ENCODE measurements at places on chromosomes 16 and 17.

DNA sequence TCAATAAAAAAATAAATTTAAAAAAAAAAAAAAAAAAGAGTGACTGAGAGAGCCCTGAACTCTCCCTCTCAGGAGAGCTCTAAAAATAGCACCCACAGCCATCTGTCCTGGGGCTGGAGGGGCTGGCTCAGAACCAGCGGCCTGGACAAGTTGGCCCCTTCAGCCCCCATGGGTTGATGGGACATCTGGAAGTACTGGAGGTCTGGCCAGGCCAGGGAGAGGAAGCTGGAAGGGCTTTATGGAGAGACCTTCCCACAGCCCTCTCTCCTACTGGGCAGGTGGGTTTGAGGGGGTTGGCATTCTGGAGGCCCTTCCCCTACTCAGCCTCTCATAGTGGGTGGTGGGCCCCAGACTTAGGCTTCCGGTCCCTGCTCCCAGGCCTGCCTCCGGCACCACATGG lies 93.7 kb upstream of the TMEM97 start:
- DNase-seq, result no peak

GRCh38 chr16:10965440-10966061 lies 21.2 kb downstream of the CLEC16A start:
- no peak for DNase-seq

- DNase-seq, result no peak
These were observed 6.7 kb downstream of the PITPNA start for GRCh38 chr17:1555651-1556471.

DNA sequence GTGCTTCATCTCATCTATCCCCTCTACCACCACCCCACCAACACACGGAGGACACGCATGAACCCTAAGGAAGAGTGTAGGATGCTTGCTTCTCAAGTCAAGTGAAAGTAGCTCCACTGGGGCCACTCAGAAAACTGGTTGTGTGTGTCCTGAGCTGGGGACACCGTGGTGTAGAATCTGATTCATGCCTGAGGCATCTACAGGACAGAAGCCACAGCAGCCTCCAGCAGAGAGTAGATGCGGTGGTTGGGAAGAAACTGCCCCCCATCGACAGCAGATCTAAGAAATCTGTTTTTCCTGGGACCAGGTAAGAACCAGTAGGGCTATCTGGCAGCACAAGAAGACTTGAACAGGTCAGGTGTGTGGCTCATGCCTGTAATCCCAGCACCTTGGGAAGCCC lies 51.9 kb upstream of the HLF start:
- no peak for DNase-seq

GRCh38 chr16:2477327-2477726 lies 2.4 kb downstream of the TBC1D24 start:
- no peak for DNase-seq

DNA sequence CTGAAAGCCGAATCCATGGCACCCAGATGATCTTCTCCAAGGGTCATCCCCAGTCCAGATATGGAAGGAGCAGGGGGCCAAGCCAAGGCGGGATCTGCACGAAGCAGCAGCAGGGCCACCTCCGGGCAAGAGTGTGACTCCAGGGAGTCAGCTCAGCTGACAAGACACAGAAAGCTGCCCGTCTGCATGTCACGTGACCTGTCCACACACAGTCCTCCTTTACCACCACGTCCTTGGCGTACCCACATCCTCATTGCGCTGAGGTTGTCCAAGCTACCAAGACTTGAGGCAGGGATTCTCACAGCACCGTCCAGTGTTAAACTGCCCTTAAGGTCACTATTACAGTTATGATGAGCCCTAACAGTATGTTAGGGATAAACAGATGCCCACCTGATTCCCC lies 11.3 kb upstream of the CYTH1 start:
- no peak for DNase-seq

GRCh38 chr16:89855986-89856385 lies 17.4 kb upstream of the TCF25 start:
- DNase-seq, result no peak

- DNase-seq, result no peak
These were observed 125.8 kb upstream of the TMEM97 start for GRCh38 chr17:28193241-28193640.

DNA sequence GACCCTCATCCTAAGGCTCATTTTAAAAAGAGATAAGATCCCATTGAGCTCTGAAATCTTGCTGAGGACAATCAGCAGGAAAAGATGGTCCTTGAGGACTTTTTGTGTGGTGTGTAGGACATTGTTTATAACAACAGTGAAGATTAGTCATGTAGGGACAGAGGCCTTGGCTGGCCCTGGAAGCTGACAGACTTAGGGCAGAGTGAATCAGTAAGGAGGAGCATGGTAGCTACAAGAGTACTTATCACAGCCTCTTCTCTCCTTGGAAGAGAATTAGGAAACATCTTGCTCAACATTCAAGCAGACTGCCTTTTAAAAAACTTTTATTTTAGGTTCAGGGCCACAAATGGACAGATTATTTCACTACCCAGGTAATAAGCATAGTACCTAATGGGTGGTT lies 665.9 kb upstream of the SALL1 start:
- DNase-seq, result no peak

- DNase-seq, result no peak
These were observed 217.9 kb upstream of the PSMD7 start for GRCh38 chr16:74078511-74079231.

GRCh38 chr17:73560661-73561060 lies 83.6 kb downstream of the SDK2 start:
- no peak for DNase-seq

DNA sequence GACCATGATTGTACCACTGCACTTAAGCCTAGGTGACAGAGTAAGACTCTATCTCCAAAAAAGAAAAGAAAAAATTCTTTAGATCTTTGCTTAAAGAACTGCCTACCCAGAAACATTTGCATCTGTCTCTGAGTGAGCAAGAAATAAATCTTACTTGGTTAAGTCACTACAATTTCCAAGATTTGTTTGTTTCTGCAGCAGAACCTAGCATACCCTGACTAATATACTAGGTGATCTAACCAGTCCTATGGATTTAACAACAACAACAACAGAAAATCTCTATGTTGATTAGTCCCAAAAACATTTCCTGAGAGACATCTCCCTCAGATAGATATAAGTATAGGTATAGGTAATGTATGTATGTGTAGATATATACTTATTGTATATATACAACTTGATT lies 549.3 kb upstream of the PSMD7 start:
- no peak for DNase-seq

All from left renal pelvis (tissue), 4 donors.